ENCODE measurements at places on chromosomes 11 and 22.

GRCh38 chr22:24271386-24271854 lies 789 bp downstream of the SPECC1L start:
- peak; percentile 53 for DNase-seq

DNA sequence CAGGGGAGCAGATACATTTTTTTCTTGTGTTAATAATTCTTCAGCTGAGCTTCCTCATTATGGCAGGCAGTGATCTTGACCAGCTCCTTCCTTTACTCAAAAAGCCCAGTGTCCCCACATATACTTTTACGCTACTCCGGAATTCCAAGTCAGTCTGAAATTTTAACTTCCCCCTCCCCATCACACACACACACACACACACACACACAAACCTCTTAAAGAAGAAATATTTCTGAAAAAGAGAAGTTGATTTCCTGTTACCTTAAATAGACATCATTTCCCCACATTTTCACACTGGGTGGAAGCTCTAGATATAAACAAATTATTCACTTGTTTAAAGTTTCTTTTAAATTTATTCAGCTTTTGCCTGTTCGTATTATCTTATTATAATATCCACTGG lies 113.9 kb downstream of the DBX1 start:
- no peak for DNase-seq

GRCh38 chr22:47064416-47064815 lies 302.0 kb downstream of the TBC1D22A start:
- DNase-seq, result no peak

- no peak for DNase-seq
Observed at GRCh38 chr11:109120341-109120740, 301.6 kb upstream of the C11orf87 start.

GRCh38 chr11:128840783-128841182 lies 26.3 kb downstream of the KCNJ1 start:
- no peak for DNase-seq

- no peak for DNase-seq
Observed at GRCh38 chr11:9138612-9139579, 47.5 kb upstream of the SCUBE2 start.

GRCh38 chr22:47582067-47582466 lies 819.6 kb downstream of the TBC1D22A start:
- DNase-seq, result no peak

DNA sequence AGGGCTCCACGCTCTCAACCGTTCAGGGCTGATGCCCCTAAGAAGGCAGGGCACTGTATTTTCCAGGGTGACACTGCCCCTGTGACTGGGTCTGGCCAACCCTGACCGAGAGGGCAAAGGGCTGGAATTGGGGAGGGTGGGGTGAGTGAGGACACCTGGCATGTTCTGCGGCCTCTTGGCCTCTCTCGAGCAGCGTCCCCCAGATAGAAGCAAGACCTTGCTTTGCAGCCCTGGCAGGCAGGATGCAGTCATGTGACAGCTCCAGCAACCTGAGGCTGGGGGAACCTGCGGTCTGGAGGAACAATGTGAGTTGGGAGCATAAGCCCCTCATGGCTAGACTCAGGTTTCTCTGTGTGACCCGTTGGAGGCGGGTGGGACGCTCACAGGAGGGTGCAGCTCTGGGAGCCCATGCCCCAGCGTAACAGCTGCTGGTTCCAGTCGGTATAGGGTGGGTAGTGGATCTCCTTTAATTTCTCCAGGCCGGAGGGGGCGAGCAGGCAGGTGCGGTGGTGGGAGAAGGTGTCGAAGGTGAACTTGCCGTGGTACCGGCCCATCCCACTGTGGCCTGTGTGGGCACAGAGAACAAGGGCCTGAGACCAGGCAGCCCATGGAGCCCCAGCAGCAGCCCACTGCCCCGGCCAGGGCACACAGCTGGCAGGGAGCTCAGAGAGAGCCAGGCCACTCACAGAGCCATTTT lies 11.4 kb downstream of the ALDH3B2 start:
- DNase-seq, result no peak

GRCh38 chr11:73141309-73142127 lies 600 bp downstream of the FCHSD2 start:
- peak; percentile 69 for DNase-seq

- no peak for DNase-seq
Observed at GRCh38 chr22:17781319-17782031, 7.2 kb upstream of the BID start.

DNA sequence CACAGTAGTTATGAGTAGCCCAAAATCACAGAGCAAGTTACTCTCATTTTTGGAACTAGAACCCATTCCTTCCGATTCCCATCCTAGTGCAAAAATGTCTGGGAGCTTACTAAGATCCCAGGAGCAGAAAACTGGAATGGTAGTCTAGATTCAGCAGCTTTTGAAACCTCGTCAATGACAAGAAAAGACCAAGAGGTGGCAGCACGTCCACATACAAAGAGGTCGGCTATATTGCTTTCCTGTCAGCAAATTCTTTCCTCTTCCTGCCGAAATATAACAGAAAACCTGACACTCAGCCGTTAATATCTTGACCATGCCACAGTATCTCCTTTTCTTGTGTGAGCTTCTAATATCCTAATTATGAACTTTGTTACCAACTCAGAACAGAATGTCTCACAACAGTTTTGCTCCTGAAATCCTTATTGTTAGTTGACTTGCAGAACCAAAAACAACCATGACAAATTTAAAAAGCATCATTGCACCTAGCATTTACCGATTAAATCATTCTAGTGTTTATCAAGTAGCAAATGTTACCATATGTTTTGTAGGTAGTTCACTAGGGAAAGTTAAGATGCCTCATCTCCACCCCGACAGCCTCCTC lies 92.8 kb upstream of the OR9G4 start:
- peak; percentile 32 for DNase-seq

DNA sequence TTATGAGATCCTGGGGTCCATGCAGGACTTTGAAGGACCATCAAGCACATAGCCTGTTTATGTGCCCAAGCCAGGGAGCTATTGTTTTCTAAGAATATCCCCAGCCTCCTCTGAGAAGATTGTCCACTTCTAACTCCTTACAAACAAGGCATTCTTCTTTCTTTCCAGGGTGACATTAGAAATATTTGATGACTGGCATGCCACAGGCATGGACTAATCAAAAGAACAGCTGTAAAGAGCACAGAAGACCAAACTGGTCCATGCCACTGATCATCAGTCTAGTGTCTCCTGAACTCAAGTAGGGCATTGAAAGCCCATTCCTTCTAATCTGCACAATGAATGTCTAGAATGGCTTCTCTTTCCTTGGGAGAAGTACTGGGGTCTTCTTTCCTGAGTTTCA lies 24.9 kb upstream of the LMO2 start:
- DNase-seq, result no peak

DNA sequence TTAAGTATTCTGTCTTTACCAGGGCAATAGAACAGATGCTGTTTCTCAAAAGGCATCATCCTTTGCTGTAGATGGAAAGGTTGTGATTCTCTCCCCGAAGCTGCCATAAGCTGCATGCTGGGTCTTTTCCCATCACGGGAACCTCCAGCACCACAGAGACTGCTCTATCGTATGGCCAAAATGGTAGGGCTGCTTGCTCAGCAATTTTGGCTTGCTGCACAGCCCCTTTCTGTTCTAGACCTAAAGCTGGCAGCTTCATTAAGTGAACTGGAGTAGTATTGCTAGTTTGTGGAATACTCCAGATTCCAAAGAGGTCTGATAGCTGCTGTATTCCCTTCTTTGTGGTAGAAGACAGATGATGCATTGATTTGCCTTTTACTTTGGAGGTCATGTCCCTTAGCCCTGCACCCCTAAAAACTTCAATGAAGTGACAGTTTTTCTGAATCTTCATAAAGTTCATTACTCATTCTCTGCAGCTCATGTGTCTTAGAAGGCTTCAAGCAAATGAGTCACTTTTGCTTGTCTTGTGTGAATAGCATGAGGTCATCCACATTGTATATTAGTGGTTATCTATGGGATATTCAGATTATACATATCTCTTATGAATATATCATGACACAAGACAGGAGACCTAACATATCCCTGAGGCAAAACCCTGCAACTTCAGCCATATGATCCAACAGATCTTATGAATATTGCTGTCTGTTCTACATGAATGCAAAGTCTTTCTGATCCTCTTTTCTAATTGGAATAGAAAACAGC lies 245.3 kb downstream of the FAM76B start:
- DNase-seq, result no peak

DNA sequence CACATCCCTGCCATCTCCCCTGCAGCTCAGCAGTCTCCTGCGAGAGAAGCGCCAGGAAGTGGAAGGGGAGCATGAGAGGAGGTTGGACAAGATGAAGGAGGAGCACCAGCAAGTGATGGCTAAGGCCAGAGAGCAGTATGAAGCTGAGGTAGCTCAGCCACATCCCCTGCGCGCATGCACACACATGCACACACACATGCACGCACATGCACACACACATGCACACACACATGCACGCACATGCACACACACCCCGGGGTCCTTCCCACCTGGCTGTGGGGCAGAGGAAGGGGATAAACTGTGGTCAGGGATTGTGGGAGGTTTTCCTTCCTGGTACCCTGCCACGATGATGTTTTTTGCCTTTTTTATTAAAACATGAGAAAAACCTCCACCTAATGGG lies 65.3 kb downstream of the CEP164 start:
- DNase-seq, result no peak

- peak; percentile 41 for DNase-seq
Observed at GRCh38 chr11:68146010-68146540, 24.9 kb upstream of the CHKA start.

DNA sequence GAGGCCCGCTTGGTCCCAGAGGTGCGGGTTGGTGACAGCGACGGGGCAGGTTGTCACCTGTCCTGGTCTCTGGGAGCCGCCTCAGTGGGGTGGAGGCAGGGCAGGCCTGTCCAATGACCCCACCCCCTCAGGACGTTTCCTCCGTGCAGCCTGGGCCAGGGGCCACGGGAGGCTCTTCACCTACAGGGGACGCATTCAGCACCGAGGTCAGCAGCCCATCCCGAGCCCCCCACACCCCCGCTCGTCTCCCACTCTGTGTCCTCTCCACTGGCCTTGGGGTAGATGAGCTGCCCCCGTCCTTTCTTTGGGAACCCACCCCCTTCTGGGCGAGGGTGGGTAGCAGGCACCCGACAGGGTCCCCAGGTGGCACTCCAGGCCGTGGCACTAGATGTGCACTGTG lies 35.7 kb downstream of the BRSK2 start:
- DNase-seq, result no peak

DNA sequence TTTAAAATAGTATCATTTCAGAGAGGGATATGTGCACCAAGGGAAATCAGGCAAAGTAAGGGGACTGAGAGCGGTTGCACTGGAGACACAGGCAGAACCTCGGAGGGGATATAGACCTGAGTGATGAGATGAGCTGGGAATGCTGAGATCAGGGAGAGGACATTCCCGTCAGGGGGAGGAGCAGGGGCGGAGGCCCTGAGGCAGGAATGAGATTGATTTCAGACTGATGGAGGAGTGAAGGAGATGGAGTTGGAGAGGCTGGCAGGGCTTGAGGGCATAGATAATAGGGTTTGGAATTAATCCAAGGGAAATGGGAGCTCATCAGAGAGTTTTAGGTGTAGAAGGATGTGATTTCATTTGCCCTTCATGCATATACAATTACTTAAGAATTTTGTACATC lies 13.2 kb downstream of the CD6 start:
- DNase-seq, result no peak

- no peak for DNase-seq
Observed at GRCh38 chr11:110159476-110159875, 66.3 kb downstream of the ZC3H12C start.

DNA sequence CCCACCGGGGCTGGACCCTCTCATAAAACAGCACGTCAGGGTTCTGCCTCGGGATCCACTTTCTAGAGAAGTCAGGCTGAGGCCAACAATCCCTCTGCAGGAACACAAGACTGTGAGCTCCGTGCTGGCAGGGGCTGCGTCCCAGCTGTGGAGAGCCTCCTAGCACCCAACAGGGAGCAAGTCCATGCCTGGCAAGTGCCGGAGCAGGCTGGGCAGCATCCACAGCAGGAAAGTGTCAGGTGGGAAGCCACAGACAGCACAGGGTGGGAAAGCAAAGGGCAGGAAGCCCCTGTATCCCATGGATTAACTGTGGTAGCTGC lies 682.3 kb downstream of the TBC1D22A start:
- DNase-seq, result no peak

All from amygdala (tissue), 56 donors.